ENCODE measurements at places on chromosomes 4 and X.

DNA sequence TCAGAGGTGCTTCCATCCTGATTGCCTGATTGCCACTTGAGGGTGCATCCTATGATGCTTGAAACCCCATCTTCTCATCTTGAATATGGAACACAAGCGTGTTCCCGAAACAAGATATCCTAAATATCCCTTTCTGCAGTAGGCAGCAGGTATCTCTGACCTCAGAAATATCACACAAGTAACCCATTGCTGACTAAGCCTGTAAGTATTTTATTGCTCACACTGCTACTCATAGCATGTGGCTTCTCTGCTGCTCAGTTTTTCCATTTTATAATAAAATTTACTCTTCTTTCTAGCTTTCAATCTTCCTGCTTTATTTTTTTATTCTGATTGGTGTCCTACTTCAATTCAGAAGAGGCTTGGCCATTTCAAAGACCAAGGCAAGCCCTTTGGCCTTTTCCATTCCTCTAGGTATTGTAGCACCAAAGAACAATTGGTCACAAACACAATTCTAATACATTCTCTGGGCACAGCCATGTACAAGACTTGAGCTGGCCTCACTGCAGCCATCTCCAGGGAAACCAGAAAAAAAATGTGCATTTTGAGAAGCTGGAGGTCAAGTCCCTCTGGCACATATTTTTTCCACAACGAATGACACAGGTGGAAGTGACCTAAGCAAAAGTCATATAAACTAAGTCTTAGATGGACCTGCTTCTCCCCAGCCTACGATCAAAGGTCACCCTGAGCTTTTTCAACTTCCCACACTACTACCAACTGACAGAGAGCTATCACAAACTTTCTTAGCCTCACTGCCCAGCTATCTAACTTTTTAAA lies 107.0 kb downstream of the OR13H1 start:
- no peaks in the 10 kb centered on the region for H3K36me3 ChIP-seq
- no peaks in the 10 kb centered on the region for H3K27me3 ChIP-seq
- DNase-seq = no peak

- DNase-seq = peak; percentile 34
- no peaks in the 10 kb centered on the region for H3K36me3 ChIP-seq
- H3K4me3 ChIP-seq = no peak overlapping the region
- H3K4me1 ChIP-seq = no peaks in the 10 kb centered on the region
- no peaks in the 10 kb centered on the region for H3K27me3 ChIP-seq
- no peak overlapping the region for H3K27ac ChIP-seq
Observed at GRCh38 chr4:86497980-86498862, 95.9 kb upstream of the PTPN13 start.

DNA sequence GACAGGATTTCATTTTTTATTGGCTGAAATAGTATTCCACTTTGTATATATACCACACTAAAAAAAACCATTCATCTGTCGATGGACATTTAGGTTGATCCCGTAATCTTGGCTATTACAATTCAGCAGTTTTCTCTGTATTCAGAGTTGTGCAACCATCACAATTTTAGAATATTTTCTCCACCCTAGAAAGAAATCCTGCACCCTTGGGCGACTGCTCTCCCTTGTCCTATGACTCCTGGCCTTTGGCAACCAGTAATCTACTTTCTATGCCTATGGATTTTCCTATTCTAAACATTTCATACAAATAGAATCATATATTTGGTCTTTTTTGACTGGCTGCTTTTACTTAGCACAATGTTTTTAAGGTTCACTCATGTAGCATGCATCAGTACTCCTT lies 84.7 kb downstream of the NCAPG start:
- H3K4me3 ChIP-seq = no peak overlapping the region
- DNase-seq = no peak
- H3K27me3 ChIP-seq = no peaks in the 10 kb centered on the region
- 0 out of 3 replicates have a peak, but pooled peaks cover 3% of the 10 kb centered on the region for H3K36me3 ChIP-seq
- no peak overlapping the region for H3K27ac ChIP-seq
- H3K4me1 ChIP-seq = no peaks in the 10 kb centered on the region

GRCh38 chrX:70280573-70280972 lies 1.4 kb upstream of the RAB41 start:
- H3K36me3 ChIP-seq = no peaks in the 10 kb centered on the region
- no peaks in the 10 kb centered on the region for H3K4me1 ChIP-seq
- no peak overlapping the region for H3K4me3 ChIP-seq
- no peak for DNase-seq

DNA sequence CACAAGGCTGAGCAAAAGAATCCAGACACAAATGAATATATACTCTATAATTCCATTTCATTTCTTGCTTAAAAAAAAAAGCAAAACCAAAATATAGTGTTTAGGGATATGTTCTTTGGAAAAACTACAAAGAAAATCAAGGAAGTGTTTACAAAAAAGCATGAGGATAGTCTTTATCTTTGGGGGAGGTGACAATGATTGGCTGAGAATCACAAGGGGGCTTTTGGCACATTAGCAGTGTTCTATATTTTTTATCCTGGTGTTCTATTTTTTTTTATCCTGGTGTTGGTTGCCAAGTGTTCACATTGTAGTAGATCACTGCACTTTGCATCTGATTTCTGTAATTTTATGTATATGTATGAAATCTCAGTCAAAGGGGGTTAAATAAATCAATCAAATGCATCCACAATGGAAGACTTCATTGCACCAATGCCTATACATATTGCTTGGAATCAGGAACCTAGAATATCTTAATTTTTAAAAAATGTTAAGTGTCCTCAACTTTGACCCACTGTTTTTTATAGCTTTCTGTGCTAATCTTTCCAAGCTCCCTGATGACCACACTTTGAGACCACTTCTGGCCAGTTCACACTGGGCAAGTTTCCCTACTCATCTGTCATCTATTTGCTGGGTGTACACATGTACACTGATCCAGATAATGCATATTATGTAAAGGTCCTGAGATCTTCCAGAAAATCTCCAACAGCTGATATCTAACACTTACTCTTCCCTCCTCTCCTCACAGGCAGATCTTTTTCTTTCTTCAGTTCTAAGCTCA lies 3.7 kb downstream of the TBC1D9 start:
- H3K36me3 ChIP-seq = no peaks in the 10 kb centered on the region
- peaks cover 16% of the 10 kb centered on the region for H3K27me3 ChIP-seq
- no peak overlapping the region for H3K27ac ChIP-seq

DNA sequence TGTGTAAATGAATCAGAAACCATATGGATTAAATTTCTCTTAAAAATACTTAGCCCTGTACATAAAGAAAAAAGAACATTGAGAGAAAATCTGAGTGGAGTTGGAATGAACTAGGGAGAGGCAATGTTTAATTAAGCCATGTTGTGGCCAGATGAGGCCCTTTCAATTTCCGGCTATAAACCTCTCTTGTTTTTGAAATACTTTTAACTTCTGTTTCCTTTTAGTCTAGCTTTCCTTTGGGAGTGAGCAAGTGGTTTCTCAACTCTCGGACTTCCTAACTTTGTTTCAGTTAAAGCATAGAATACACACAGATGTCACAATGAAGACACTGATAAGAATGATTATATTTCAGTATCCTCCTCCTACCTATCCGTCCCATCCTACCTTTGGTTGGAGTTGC lies 197.2 kb downstream of the ARHGAP24 start:
- no peaks in the 10 kb centered on the region for H3K27me3 ChIP-seq
- no peak overlapping the region for H3K27ac ChIP-seq
- no peak for DNase-seq
- no peaks in the 10 kb centered on the region for H3K4me1 ChIP-seq

Measured in K562 (cell line).